Cardiac fibroblast (primary cell): ENCODE measurements at places on chromosomes 6 and 20.
A peak's percentile ranks its signal among the peaks of the same experiment; 100 is the strongest.

DNA sequence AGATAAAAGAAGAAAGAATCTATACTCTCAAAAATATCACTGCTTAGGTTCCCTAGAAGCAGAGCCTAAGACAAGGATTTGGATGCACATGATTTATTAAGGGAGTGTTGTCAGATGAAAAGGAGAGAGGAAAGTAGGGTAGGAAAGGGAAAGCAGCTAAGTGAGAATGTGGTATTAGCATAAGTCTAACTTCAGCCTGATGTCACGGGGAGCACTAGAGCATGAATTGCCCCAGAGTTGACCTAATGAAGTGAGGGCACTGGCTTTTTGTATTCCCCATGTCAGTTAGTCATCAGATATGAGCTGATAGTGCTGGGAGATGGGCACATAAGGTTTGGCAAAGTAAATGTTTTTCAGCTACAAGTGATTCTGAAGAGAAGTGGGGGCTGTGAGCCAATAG, 129.0 kb upstream of the THEMIS start:
- DNase-seq, result no peak

DNA sequence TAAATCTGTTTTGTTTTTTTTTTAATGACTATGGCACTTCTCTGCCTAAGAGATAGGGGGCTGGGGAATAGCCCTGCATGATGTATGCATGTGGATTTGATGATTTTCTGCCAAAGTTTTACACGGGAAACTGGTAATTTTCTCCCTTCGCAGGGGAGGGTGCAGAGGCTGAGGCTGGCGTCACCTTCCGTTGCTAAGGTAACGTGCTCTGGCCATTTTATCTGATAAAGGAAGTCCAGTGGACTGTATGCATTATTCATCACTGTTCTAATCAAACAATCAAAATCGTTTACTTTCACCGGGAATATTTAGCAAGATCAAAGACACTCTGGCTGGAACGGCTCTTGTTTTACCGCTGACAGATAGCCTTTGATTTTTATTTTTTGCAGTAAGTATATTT, 789 bp downstream of the PHACTR1 start:
- no peak for DNase-seq

GRCh38 chr20:33337531-33338165, 54.6 kb downstream of the BPIFB1 start:
- DNase-seq, result no peak

DNA sequence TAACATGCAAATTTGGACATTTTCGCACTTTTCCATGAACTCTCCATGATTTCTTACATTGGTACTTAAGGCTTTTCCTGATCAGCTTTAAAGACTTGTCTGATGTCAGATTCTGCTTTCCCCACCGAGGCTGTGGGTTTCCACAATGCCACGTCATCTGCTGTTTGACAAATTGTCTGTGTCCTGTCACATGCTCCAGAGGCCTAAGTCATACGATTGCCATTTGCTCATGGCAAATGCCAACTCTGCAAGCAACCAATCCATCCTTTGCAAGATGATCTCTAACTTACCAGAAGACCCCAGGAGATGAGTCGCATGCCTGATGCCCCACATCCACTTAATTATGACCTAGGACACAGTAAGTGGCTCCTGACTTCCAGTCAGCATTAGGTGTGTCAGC, 556.5 kb downstream of the BMP2 start:
- no peak for DNase-seq

GRCh38 chr6:38391206-38391605, 248.5 kb downstream of the BTBD9 start:
- no peak for DNase-seq

GRCh38 chr20:13515796-13516558, 122.8 kb downstream of the TASP1 start:
- DNase-seq, result no peak

DNA sequence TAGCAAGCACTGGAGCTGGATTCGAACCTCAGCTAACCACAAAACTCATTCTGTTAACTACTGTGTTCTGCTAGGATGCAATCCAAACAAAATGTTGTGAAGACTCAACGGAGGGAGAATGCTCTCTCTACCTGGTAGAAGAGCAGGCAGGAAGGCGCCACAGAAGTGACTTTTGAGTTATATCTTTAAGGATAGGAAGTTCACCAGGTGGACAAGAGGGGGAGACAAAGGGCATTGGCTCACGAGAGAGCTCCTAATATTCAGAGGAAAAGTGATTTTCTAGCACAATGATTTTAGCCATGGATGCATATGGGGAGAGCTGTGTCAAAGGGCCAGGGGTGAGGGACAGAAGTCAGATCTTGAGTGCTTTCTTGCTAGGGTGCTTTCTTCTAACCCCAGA, 108.4 kb upstream of the MAFB start:
- peak; percentile 15 for DNase-seq

DNA sequence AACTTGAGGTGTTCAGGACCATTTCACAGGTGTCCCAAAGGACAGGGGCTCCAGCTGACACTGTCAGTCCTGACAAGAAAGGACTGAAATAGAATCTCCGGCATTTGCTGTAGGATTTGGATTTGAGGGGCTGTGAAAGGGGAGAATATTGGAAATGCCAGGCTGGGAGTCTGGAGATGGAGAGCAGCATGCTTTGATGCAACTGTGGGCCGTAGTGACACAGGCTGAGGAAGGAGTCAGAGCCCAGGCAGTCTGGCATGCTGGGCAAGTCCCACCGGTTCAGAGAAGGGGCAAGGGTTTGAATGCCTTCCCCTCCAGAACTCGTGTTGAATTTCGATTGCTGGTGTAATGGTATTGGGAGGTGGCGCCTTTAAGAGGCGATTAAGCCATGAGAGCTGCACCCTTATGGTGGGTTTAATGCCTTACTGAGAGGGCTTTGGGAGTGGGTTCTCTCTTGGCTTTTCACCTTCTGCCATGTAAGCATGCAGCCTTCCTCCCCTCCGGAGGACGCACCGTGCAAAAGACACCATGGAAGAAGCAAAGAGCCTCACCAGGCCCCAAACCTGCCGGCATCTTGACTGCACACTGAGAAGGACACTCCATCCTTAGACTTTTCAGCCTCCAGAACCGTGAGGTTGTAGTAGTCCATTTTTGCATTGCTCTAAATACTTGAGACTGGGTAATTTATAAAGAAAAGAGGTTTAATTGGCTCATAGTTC, 9.4 kb upstream of the PYGB start:
- peak; percentile 52 for DNase-seq

GRCh38 chr6:140320081-140321080, 945.9 kb upstream of the CITED2 start:
- DNase-seq, result no peak

- no peak for DNase-seq
These were observed 636 bp downstream of the SRF start for GRCh38 chr6:43171707-43172103.

- no peak for DNase-seq
These were observed 827.7 kb downstream of the MAFB start for GRCh38 chr20:39861381-39861780.

DNA sequence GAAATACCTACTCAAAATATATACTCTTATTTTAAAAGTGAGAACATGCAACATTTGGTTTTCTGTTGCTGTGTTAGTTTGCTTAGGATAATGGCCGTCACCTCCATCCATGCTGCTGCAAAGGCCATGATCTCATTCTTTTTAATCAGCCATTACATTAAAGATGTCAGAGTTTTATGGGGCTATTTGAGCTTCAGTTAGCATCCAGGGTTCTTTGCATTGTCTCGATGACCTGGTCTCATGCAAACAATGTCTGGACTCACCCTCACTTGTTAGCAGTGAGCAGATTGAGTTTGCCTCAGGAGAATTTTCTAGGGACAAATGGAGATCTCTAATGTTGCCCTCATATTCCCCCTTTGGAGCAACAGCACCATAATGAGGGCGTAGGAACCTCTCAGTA, 458.7 kb upstream of the AGPAT4 start:
- no peak for DNase-seq

GRCh38 chr20:6388671-6389197, 265.9 kb upstream of the FERMT1 start:
- DNase-seq, result peak; percentile 8

- peak; percentile 38 for DNase-seq
These were observed 1.9 kb upstream of the TMEM242 start for GRCh38 chr6:157325069-157325805.

DNA sequence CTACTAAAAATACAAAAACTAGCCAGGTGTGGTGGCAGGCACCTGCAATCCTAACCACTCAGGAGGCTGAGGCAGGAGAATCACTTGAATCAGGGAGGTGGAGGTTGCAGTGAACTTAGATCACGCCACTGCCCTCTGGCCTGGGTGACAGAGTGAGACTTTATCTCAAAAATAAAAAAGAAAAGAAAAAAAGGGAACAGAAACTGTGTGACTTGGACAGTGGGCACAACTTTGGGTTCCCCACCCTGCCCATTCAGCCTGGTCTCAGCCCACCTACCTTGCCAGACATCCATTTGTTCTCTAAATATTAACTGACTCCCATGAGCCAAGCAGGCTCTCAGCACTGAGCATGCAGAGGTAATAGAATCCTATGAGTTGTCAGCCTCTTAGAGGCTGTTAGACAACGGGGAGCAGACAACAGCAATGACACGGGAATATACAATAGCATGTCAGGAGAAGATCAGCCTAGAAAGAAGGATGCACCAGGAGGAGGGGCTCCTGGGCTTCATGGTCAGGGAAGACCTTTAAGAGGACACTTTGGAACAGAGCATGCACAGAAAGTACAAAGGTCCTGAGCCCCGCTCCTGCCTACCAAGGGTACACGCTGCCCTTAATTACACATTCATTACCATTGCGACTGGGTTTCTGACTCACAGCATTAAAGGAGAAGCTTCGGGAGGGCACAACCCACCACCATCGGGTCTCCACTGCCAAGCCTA, 20.0 kb downstream of the FAM209B start:
- DNase-seq, result no peak

- no peak for DNase-seq
These were observed 32.7 kb upstream of the MANEA start for GRCh38 chr6:95544517-95545225.

GRCh38 chr6:158026054-158026900, 44.6 kb downstream of the SYNJ2 start:
- DNase-seq, result peak; percentile 99

DNA sequence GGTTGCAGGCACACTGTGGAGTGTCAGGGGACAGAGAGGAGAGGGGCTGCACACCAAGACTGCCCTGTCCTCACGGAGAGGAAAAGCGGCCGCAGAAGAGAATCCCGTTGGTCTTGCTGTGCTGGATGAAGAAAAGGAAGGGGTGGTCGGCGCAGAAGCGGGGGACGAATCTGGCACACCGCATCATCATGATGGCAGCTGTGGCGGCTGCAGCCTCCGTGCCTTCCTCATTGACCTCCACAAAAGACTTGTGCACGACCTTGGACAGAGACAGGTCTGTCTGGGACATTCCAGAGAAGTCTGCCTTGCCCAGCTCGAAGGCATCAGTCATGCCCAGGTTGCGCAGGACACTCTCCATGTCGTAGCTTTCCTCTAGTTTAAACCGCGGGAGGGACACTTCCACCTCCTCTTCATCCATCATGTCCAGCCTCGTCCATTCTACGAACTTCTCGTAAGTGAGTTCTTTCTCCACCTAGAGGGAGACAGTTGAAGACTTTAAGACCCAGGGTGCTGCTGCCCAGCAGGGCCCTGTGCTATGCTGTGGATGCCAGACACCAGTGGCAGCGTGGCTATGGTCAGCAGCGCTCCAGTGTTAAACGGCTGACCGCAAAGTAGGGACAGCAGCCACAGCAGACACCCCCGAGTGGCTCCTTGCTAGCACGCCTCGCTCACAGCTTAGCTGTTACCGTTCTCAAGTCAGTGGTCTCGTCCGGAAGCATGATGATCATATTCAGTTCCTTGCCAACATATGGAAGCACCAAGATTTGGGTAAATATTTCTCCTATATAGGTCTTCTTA, 22.9 kb downstream of the SERPINB6 start:
- no peak for DNase-seq

GRCh38 chr6:5286780-5287179, 25.5 kb downstream of the FARS2 start:
- DNase-seq, result no peak

DNA sequence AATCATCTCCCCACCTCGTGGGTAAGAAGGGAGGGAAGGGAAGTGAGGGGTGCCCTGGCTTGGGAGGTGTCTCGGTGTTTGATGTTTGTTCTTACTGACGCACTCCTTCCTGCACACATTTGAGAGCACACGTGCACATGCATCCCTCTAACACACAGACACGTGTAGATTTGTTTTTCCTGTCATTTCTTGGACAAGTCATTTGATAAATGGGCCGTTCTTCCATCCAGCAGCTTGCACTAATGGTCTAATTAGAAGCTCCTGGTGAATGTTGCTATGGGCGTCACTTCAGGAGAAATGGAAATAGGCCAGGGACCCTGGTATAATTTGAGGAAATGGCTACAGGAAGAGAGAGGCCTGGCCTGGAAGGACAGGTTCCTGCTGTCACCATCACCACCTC, 352.5 kb downstream of the CDH4 start:
- no peak for DNase-seq

DNA sequence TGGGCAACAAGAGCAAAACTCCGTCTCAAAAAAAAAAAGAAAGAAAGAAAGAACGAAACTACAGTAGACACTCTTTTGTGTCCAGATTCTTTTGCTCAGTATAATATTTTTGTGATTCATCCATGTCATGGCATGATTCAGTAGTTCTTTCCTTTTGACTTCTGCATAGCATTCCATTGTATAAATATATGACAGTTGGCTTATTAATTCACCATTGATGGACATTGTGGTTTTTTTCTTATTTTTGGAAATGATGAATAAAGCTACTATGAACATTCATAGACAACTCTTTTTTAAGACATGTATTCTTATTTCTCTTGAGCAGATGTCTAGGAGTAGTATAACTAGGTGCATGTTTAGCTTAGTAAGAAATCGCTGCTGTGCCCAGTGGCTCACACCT, 10.3 kb upstream of the IER3 start:
- DNase-seq, result no peak

DNA sequence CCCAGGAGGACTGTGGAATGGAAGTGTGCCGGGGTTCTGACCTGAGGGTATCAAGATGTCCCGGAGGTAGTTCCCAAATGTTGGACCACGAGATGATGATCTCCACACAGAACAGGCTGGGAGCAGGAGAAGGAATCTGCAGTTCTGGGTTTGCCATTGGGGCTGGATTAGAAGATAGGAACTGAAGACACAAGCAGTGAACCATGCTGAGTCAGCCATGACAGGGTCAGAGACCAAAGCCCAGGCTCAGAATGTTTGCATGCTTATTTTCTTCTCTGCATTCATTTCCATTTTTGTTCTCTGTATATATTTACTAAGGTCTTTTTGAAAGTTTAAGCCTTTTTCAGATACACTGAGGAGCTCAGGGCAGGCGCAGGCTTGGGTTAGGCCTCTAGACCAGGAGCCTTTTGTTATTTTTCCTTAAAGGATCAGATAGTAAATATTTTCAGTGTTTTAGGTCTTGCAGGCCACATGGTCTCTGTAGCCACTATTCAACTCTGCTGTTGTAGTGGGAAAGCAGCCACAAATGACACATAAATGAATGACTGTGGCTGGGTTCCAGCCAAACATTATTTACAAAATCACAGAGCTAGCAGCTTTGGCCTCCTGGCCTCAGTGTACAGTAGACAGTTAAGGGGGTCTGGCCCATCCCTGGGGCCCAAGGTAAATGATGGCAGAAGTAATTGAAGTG, 28.5 kb downstream of the SLC35D3 start:
- DNase-seq, result no peak

- no peak for DNase-seq
These were observed 52.2 kb upstream of the TOX2 start for GRCh38 chr20:43862438-43862837.
